ENCODE measurements at places on chromosomes 1 and 21.
A peak's percentile ranks its signal among the peaks of the same experiment; 100 is the strongest.

DNA sequence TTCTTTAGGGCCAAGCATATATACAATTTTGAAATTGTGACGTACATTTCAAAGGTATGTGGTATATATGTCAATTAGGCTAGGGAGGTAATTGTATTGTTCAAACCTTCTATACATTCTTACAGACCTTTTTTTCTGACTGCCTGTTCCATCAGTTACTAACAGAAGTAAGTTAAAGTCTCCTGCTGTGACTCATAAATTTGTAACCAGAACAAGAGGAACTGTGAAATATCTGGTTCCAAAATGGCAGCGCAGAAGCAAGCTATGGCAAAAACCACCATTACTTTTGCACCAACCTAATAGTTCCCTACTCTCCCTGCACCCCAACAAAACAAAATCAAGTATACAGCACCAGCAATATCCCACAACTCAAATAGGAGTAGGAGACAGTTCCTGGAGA is 93.6 kb downstream of the ENAH start:
- no peak for DNase-seq

DNA sequence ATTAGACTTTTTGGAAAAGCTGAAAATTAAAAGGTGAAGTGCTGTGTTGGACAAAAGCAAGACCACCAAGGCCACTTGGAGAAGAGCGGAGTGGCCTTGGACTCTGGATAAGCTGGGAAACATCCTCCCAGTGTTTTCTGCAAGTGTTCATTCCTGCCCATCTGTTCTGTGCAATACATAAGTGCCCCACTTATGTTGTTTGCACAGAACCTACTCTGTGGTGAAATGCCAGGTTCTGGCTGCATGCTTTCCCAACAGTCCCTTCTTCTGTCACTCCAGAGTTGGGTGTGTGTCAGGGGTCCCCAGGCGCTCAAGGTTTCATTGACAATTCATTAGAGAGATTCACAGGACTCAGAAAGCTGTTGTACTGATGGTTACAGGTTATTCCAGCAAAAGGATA is 30.3 kb downstream of the NHLH2 start:
- no peak for DNase-seq

- no peak for DNase-seq
Observed at GRCh38 chr1:234704106-234704887, 94.3 kb upstream of the IRF2BP2 start.

- DNase-seq, result no peak
Observed at GRCh38 chr1:163307479-163308171, 14.1 kb upstream of the NUF2 start.

- DNase-seq, result peak; percentile 18
Observed at GRCh38 chr1:85612704-85613361, 32.3 kb downstream of the CCN1 start.

DNA sequence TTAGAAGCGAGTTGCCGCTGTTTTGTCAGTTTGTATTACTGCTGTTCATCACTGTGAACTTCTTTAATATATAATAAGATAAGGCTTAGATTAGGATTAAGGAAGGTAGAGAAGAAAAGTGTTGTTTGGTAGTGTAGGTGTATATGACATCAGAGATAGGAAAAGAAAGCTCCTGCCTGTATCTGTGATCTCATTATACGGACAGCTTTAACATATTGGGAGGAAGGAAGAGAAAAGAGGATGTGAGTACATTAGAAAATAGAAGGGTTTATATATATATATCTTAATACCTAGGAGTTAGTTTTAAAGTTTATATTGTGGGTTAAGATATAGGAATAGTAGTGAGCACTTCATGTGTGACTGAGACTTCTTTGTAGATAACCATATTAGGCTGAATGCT is 71.0 kb downstream of the RALGPS2 start:
- DNase-seq, result no peak

GRCh38 chr1:12040457-12041051 is 21.3 kb downstream of the MIIP start:
- no peak for DNase-seq

DNA sequence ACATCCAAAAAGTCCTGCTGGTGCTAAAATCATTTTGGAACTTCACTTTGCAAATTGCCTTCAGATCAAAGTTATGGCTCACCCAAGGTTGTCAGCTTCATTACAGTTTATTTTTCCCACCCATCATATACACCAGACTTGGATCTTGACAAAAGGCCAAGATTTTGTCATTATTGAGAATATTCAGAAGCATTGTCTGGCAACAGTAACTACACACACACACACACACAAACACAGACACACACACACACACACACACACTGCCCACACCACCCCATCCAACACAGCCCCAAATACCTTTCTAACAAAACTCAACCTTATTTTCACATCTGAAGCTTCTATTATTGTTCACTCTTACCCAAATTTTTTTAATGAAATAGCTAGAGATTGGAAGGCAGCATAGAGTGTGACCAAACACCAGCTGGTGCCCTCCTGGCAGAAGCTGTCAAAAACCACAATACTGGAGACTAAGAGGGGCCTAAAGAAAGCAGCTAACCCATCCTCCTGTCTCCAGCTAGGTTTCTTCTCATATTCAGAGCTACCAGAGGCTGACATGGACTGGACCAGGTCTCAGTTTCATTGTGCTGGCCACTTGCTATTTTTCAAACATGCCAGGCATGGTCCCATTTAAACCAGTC is 139.1 kb upstream of the ZC3H11B start:
- DNase-seq, result no peak

DNA sequence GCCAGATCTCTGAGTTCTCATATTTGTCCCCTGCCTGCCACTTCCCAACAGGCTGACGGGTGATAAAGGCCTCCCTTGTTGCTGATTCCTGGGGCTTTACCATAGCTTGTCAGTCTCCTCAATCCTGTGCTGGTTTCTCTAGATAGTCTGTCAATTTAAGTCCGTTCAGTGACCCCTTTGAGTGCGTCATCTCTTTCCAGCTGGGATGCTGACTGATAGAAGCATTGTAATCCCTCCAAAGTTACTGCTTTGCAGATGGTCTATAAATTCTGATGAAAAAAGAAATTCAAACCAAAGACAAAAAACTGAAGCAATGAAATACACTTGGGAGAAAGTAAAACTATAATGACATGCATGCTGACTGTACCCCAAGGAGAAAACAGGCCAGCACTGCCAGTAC is 28.3 kb downstream of the RHOU start:
- no peak for DNase-seq

DNA sequence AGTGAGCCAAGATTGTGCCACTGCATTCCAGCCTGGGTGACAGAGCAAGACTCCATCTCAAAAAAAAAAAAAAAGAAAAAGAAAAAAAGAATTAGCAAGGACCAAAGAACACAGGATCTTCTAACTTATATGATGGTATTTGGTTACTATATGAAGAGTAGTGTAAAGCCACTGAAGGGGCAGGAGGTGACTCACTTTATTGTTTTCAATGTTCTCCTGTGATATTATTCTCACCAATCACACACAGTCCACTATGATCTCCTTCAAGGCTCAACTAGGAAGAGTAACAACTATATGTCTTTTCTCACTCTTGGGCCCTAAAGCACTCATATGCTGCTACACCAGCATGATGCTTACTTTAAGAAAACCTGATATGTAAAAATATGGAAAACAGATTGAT is 26.7 kb downstream of the RC3H1 start:
- no peak for DNase-seq

DNA sequence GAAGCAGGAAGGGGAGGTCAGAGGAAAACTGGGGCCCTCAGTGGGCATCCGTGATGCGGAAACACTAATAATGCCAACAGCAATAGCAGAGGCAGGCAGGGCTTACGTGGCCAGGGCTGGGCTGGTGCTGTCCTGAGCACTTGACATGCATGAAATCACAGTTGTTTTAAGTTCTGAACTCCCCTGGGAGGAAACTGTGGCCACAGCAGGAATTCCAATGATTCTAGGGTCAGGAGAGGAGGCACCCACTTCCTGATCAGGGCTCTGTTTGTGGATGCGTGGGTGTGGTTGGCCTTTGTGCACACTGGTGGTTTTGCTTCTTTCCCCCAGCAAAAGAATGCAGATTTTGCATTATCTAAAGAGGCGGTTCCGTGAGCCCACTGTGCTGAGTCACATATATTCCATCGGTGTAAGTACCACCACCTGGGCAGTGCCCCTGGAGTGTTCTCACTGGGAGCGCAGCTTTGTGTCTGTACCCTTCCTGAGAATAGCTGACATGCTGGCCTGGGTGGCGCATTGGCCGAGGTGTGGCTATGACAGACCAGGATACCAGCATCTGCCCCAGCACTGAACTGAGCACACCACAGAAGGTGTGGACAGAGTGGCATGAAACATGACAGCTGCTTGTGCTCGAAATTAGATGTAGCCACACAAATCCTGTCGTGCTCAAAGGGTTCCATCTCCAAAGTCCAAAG is 71.0 kb downstream of the PDE9A start:
- DNase-seq, result no peak

DNA sequence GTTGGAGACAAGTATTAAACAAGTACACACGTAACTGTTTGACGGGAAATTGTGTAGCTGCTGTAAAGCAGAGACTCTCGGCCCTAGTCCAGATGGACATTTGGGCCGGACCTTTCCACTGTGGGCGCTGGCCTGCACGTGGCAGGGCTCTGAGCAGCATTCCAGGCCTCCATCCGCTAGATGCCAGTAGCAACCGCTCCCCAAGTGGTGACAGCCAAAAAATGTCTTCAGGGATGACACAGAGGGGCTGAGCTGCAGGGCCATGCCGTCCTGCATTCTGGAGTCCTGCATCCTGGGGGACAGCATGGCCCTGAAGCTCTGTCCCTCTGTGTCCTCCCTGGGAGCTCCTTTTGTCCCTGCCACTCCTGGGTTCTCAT is 24.8 kb downstream of the A3GALT2 start:
- DNase-seq, result no peak

Measured in NCI-H526 (cell line).